ENCODE measurements at places on chromosomes 3 and 15.
A peak's percentile ranks its signal among the peaks of the same experiment; 100 is the strongest.

GRCh38 chr3:182484682-182485081 lies 308.6 kb upstream of the ATP11B start:
- DNase-seq: no peak

DNA sequence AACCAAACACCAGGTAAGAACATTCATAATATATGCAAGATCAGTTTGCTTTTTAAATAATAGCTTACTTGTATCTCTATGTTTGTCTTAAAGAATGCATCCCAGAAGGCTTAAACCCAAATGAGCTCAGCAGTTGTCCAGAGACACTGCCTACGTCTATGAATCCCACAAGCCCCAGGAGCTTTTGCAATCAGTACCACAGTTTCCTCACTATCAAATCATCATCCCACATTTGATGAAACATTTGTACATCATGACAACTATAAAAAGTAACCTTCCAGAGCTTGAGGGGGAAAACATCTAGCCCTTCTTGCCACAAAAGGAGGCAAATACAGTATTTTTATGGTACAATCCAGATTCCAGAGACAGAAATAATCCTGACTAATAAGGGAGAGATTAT lies 63.7 kb downstream of the ATP8B4 start:
- DNase-seq: no peak

- peak; percentile 16 for DNase-seq
These were observed 106.6 kb downstream of the SSR3 start for GRCh38 chr3:156448300-156448699.

GRCh38 chr3:187150599-187150998 lies 11.3 kb upstream of the RPL39L start:
- peak; percentile 66 for DNase-seq

DNA sequence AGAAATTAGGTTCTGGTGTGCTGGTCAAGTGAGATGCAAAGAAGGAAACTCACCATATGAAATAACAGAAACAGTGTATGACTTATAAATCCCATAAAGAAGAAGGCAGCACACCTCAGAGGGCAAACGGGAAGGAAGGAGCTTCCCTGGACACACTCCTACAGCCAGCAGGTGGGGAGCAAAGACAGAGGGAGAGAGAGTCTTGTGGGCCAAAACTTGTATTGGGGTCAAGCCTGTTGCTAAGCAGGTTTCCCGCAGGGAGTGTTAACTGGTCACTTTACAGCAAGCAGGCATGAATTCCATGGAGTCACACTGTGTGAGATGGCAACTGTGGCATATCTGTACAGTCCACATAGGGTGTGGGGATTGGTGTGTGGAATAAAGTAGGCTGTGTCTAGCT lies 222.9 kb upstream of the NDN start:
- DNase-seq: no peak

DNA sequence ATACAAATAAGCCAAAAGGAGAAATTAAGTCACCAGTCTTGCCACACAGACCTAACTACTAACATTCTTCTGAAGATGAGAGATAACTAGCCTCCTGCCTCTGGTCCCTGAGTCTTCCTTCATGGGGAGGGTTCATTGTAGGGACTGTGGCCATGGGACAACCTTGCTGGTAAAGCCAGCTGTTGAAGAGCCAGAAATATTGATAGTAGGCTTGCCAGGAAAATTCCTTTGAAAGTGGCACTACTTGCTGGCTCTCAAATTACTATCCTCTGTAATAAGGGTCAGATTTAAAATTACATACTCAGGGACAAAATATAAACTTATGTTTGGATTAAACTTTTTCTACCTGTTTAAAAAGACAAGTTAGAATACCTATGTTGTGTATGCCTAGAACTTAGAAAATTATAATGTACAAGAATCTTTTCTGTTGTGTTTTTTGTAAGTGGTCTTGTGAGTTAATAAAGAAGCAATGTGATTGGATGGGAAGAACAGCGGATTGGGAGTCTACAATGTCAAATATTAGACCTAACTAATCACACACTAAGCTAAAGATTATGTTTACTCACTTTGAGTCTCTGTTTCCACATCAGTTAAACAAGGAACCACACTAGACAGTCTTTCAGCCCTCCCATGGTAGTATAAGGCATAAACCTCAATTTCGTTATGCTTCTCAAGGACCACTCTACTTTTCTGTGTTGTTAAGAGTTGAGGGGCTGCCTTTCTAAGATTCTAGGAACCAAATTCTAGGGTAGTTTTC lies 60.0 kb upstream of the TRIM71 start:
- no peak for DNase-seq

- DNase-seq: no peak
These were observed 515.5 kb downstream of the CADM2 start for GRCh38 chr3:85474241-85474640.

DNA sequence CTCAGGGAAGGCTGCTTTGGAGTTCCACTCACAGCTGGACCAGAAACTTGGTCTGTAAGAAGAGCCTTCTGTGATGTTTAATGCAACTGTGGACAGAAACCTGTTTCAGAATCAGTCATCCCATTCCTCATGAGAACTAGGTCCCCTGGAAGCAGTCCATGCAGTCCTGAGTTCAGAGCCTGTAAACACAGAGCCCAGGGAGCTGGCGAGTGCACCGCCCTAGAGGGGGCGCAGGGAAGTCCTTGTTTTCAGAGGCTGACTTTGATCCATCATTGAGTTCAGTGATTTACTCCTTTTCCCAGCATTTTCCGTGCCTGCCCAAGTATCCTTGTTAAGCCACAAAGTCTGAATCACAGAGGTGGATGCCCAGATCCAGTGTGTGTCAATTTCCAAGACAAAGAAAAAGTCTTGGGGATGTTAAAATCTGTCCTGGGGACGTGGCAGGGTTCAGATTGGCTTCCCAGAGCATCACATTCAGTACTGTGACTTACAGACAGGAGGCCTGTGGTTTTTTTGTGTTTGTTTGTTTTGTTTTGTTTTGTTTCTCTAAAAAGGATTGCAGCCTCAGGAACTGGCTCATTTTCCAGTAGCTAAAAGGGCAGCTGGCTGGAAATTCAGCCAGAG lies 9.8 kb upstream of the TXNRD3 start:
- DNase-seq: no peak

GRCh38 chr3:35137612-35138011 lies 501.7 kb upstream of the ARPP21 start:
- no peak for DNase-seq

DNA sequence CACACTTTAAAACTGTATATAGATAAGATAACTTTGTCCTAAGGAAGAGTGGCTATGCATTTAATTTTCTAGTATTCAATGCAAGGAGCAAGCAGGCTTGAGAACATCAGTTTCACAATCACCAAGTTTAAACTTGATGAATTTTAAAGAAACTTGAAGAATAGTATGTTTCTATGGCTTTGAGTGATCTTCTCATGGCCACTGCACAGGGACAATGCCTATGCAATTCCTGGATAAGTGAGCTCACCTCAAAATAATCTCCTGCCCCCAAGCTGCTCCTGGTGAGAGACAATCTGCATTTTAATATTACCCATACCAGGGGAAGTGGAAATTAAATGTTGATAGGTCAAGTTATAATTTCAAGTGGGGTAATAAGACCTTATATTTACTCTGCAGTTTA lies 376.6 kb upstream of the CBLB start:
- DNase-seq: no peak

GRCh38 chr3:127546554-127546953 lies 44.0 kb downstream of the TPRA1 start:
- DNase-seq: no peak

DNA sequence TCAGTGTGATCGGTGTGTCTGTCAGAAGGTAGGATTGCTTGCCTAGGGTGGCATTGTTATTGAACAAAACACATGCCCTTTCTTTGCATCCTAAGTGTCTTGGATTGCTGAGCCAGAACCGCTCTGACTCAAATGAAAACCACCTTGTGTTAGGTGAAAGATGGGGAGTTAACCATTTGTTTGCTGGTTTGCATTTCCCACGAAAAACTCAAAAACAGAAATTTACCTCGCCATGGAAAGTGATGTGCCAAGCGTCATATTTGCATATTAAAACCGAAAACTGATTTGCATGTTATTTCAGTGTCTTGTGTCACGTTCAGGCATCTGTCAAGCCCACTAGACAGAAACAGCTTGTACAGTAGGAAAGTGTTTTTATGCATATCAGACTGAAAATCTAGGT lies 474.6 kb upstream of the TPRG1 start:
- DNase-seq: no peak

GRCh38 chr3:63945558-63946096 lies 33.4 kb upstream of the SCAANT1 start:
- DNase-seq: no peak

GRCh38 chr15:96276438-96277210 lies 53.9 kb upstream of the NR2F2 start:
- no peak for DNase-seq

DNA sequence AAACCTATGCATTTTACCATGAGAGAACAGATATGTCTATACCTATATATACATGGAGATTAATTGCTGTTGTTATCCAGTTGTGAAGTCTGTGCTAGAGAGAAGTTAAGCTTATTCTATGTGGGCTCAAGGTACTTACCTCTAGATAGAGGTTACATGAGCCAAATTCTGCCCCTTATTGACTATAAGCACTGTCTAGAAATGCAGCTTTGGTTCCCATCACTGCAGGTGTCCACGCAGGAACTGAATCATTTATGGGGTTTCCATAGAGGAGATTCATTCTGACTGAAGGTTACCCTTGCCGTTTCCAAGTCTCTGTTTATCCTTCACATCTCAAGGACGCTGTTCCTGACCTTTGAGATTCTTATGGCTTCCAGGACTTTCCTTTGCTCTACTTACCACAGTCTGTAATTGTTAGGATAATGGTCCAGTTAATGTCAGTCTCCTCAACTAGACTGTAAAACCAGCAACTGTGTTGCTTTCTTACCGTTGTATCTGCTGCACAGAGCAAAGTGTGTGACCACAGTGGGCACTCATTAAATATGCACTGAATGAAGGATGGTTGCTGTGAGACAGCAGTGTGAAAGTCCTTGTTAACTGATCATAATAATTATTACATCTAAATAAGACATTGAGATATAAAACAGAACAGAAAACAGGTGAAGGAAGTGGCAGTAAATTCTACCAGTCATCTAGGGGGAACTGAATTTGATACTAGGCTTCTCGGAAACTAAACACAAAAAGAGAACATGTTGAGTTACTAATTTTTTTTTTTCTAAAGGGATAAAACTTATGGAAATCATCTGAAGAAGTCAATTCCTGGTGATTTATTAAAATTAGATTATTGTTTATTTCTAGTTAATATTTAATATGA lies 44.0 kb upstream of the BCL6 start:
- DNase-seq: no peak

DNA sequence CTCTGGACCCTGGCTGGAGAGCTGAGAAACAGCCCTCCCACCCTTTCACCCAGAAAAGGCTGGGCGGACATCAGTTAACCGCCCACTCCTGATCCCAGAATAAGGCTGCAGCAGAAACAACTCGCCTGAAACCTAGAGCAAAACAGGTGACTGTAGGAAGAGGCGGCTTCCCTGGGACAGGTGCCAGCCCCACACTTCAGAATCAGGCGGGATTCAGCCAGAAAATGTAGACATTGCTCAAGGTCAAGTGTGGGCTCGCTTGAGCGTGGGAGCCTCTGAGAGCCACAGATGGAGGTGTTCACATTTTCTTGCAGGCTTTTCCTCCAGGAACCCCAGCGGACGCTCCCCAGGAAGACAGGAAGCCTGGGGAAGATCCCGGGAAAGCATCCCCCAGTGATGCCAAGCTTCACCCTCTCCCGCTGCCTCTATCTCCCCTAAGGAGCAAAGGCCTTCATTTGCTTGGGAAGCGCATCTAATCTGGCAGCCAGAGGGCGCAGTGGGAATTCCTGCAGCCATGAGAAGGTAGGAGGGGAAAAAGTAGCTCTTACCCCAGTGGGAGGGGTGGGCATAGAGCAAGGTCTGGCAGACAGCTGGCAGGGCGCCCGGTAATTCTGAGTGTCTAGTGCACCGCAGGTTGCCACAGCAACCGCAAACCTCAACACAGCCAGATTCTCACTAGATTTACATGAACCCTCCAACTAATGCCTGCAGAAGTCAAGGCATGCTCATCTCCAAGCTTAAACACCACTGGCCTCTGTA lies 77.7 kb downstream of the OCA2 start:
- no peak for DNase-seq

DNA sequence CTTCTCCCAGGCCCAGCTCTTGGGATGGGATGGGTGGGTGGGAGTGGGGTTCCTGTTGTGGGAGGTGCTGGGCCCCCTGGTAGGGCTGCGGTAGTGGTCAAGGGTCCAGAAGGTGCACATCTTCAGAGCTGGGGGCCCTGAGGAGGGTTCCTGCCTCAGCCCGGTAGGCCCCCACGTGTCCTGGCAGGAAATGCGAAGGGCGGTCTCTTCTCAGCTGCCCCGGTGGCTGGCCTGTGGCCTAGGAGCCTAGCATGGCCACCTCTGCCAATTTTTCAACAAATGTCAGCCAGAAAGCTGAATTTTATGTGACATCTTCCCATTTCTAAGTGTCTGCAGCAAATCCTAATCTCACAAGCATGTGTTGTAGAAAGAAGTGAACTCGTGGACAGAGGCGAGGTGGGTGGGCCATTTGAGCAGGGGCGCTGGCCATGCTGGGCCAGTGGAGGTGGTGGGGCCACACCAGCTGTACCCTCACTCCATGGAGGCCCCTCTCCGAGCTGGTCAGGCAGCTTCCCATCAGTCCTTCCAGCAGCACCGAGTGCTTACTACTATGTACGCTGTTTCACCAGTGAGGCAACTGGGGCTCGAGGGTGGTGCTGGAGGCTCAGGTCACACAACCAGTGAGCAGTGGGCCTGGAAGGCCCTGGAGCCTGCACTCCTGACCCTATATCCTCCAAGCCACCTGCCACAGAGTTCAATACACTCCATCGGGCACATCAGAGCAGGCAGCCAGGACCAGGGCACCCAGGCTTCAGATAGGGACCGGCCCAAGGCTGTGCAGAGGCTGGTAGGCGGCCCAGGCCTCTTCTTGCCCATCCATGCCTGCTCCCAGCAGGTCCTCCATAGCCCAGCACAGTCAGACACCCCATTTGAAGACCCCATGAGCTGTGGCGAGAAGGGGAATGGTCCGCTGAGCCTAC lies 23.2 kb downstream of the FBLN2 start:
- no peak for DNase-seq

GRCh38 chr3:11560746-11561145 lies 83.0 kb downstream of the VGLL4 start:
- no peak for DNase-seq

DNA sequence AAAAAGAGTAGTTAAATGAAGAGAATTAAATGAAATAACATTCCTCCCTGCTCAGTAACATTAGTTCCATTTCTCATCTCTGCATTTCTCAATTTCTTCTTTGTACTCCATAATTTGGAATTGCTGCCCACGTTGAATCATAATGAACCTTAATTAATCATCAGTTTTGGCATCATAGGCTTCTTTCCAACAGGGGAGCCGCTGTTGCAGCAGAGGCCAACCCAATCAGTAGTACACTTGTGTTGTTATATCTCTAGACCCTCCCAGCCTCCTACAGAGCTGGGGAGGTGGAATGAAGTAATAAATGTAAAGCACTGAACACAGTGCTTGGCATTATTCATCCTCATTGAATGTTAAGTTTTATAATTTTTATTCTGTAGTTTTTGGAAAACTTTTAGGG lies 240.7 kb downstream of the CHST2 start:
- no peak for DNase-seq

GRCh38 chr15:99073008-99073717 lies 31.7 kb upstream of the SYNM start:
- no peak for DNase-seq

Data from activated CD4-positive, alpha-beta T cell treated with anti-CD3 and anti-CD28 coated beads for 4 hours (primary cell).